ENCODE measurements at places on chromosomes 5 and 9. TPM values are rescaled to one million over a fixed set of nuclear protein-coding genes. Genes with fewer than 3 reads are reported as not detected.

GRCh38 chr9:133742849-133743444, 4.8 kb upstream of the SARDH start:
- DNase-seq, result peak; percentile 83

DNA sequence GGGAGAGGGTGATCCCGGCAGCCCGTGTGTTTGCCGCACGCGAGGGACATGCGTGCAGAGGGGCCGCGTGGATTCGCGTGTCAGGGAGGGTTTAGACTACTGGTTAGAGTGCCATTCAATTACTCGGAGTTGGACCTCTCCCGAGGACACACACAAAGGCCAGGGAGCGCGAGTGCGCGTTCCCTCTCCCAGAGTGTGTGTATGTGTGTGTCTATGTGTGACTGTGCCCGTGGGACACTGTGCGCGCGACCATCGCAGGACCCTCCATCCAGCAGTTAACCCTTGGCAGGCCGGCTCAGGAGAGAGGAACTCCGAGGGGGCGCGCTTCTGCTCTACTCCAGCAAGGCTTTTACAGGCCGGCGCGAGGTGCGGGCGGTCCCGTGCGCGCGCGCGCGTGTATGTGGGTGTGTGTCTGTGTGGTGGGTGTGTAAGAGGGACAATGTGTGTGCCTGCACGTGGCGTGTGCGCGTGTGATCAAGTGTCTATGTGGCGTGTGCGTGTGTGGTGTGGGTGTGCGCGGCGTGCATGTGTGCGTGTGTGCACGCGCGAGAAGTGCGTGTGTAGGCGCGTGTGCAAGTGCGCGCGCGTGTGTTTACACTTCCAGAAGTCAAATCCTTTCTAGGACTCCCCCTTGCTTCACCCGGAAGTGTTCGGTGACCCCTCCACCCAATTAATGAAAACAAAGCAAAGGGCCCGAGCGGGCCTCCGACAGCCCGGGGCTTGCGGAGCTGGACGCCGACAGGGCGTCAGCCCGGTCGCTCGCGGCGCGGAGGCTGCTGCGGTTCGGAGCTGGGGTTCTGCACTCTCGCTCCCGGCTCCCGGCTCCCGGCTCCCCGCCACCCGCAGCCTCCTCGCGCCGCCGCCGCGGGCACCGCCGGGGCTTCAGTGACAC, 75.3 kb upstream of the TBCA start:
- DNase-seq, result peak; percentile 51

GRCh38 chr9:35905912-35906679, at the start of gene HRCT1:
TSS of gene HRCT1 (plus strand) at chr9:35906202. CDS start at chr9:35906288, 86 bp downstream.
- peak; percentile 96 for DNase-seq

DNA sequence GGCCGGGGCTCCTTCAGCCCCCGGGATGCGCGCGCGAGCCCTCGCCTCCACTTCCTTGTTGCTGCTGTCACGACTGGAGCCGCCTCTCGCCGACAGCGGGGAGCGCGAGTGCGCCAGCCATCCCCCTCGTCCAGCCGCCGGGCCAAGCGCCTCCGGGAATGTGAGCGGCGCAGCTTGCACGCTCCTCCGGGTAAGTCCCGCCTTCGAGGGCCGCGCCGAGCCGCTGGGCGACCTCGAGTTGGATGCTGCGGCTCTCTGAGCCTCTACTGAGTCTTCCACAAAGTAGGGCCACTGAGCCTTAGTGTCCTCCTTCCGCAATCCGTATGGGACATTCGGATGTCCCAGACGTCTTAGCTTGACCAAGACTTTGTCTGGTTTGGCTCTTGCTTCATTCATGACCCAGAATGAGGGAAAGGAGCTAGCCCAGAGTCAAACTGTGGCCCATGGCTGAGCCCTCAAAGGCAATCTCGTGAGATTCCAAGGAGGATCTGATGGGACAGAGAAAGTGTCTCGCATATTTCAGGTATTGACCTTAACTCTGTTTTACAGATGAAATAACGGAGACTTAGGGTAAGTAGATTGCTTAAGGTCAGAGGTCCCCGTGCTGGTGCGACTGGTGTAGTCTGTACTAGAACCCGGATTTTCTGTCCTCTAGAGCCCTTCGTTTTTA, 586 bp downstream of the HMGXB3 start:
- DNase-seq, result peak; percentile 80

DNA sequence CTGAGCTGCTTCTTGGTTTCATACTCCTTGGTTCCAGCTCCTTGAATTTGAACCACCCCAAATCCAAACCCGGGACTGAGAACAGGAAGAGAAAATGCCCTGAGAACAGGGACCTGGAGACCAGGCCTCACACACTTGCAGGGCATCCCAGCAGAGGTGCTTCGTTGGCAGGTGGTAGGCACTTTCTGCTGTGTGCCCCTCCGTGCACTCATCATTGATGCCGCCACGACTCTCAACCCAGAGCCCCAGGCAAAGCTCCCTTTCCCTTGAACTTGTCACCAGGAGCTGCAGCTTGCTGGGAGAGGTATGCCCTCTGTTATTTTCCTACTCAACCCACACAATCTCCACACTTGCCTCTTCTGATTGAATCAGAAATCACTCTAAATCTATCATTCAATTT, 217.8 kb upstream of the IRX1 start:
- no peak for DNase-seq

GRCh38 chr5:5783021-5783420, 360.5 kb downstream of the ICE1 start:
- DNase-seq, result no peak

DNA sequence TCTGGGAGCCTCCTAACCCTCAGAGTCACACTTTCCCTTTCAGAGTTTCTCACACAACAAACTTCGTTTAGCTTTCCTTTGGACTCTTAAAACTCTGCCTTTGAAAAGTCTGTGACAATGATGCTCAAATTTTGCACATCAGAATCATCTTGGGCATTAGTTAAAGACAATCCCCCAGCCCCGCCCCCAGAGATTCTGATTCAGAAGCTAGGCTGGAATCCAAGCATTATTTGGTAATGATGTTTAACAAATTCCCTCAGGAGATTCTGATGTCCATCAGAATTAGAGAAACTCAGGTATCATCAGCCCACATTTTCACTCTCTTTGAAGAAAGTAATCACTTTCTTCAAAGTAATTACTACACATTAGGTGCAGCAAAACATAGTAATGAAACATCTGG, 9.6 kb upstream of the PLPP1 start:
- no peak for DNase-seq

- DNase-seq, result no peak
Measured at GRCh38 chr5:65247594-65247993, 234.1 kb downstream of the ADAMTS6 start.

The ADAMTS6 gene
- total RNA-seq, result 0.69 TPM

The ISCA1 gene
- total RNA-seq, result 24.1 TPM

The ANKRD31 gene
- 0.14 TPM for total RNA-seq

The TICAM2 gene
- total RNA-seq, result 4.3 TPM

The TAS2R1 gene
- total RNA-seq, result not detected

The SPINK13 gene
- total RNA-seq, result not detected

The JAKMIP2 gene
- total RNA-seq, result 2.0 TPM

The KIAA1958 gene
- 7.4 TPM for total RNA-seq

The LHFPL2 gene
- 44.8 TPM for total RNA-seq

The INSL6 gene
- total RNA-seq, result not detected

The GRXCR2 gene
- total RNA-seq, result not detected

The ZMYND19 gene
- 18.5 TPM for total RNA-seq

Measured in mucosa of descending colon (tissue), 3 donors.